ENCODE measurements at places on chromosomes 13 and 19.
A peak's percentile ranks its signal among the peaks of the same experiment; 100 is the strongest.

DNA sequence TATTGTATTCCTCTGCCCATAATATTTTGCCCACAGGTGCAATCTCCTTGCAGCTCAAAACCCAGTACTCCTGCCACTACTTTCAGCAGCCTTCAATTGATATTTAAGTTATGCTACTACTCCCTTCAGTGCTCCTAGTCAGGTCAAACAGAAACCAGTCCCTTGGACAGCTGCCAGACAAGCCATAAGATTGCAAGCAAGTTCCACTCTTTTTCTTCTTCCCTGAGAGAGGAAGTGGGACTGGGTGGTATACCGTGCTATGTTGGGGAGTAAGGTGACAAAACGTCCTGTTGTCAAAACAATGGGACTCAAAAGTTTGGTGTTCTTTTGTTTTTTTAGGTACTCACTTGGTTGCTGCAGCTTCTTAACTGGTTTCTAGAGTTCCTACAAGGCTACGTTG lies 63.1 kb upstream of the FRY start:
- DNase-seq = no peak

GRCh38 chr19:35030257-35031071 lies at the start of gene SCN1B:
Gene SCN1B, plus strand, starts transcription at chr19:35030470. Its CDS starts 351 bp downstream, at chr19:35030821.
- DNase-seq = peak; percentile 19

DNA sequence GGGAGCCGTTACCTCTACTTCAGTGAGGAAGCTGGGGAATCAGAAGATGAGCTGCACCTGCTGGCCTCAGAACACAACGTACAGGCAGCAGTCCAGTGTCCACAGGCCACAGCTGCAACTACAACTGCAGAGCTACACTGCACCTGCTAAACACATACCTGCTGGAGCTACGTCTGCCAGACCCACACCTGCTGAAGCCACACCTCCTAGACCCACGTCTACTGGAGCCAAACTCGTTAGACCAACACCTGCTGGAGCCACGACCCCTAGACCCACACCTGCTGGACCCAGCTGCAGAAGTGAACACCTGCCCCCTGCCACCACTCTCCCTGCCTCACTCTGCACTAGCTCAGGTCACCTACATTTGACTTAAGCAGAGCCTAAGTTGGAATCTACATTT lies 169.9 kb downstream of the USP12 start:
- DNase-seq = peak; percentile 86

DNA sequence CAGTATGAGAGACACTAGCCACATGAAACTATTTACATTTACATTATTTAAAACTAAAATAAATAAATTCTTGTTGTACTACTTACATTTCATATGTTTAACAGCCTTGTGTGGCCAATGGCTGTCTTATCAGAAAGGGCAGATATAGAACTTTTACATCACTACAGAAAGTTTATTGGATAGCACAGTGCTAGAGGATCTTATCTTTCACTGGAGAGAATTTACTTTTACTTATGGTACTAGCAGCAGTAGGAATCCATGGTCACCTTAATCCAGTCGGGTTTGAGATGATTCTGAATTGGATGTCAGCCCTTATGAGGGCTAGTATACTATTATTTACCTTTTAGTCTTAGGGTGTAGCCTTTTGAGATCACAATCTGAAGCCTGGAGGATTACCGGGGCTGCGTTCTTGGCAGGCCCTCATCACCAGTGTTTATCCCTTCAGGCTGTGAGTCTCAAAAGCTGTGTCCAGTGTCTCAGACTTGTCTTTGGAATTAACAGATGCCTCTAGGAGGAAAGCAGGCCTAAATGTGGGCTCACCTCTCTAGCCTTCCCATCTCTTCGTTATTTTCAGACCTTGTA lies 21.7 kb downstream of the IFT88 start:
- no peak for DNase-seq

GRCh38 chr19:47882890-47883289 lies 3.2 kb downstream of the SULT2A1 start:
- DNase-seq = no peak

- no peak for DNase-seq
Measured at GRCh38 chr19:50002386-50002960, 22.7 kb downstream of the VRK3 start.

Data from DMS153 (cell line).